ENCODE measurements at places on chromosomes 12 and 14.

DNA sequence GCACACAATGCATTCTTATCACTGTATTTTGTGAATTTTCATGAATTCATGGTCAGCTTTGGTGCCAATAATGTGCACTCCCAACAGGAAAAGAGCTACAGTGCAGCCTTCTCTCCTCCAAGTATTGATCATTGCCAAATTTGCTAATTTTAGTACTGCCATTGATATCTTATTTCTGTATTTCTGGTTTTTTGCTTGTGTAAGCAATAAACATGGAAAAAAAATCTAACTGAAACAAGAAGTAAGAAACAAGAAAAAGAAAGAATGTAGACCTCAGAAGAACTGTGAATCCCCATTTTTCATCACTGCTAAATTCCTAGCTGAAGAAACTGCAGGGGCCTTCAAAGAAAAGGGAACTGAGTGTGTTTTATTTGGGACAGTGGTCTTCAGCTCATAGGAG lies 161.2 kb downstream of the METTL25 start:
- no peak for DNase-seq

DNA sequence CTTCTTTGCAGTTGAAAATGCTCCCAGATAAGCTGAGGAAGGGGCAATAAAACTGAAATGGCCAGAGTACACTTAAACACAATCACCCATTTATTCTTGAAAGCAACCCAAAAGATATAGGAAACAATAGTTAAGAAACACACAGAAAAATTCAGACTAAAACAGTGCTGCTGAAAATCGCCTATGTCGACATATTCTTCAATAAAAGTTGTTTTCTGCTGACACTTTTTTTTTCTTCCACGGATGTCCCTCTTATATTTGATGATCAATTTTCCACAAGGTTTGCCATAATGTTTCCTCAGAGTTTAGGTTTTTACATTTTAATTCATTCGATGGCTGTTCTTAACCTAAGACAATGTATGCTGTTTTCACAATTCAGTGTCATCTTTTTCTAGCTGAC lies 74.2 kb downstream of the TPH2 start:
- no peak for DNase-seq

DNA sequence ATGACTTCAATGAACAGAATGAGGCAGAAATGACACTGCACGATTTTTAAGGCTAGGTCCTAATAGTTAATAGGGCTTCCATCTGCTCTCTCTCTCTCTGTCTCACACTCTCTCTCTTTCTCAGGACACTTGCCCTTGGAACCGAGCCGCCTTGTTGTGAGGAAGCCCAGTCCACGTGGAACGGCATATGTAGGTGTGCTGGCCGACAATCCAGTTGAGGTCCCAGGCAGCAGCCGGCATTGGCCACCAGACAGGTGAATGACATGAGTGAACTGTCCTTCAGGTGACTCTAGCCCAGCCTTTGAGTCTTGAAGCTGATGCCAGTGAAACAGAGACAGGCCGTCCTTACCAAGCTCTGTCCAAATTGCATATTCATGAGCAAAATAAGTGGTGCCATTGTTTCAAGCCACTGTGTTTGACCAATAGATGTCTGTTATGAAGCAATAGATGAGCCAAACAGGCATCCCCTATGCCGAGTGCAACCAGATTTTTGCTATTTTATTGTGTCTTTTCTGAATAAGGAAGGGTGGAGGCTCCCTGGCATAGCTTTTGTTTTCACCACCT lies 217.5 kb upstream of the LHX5 start:
- no peak for DNase-seq

DNA sequence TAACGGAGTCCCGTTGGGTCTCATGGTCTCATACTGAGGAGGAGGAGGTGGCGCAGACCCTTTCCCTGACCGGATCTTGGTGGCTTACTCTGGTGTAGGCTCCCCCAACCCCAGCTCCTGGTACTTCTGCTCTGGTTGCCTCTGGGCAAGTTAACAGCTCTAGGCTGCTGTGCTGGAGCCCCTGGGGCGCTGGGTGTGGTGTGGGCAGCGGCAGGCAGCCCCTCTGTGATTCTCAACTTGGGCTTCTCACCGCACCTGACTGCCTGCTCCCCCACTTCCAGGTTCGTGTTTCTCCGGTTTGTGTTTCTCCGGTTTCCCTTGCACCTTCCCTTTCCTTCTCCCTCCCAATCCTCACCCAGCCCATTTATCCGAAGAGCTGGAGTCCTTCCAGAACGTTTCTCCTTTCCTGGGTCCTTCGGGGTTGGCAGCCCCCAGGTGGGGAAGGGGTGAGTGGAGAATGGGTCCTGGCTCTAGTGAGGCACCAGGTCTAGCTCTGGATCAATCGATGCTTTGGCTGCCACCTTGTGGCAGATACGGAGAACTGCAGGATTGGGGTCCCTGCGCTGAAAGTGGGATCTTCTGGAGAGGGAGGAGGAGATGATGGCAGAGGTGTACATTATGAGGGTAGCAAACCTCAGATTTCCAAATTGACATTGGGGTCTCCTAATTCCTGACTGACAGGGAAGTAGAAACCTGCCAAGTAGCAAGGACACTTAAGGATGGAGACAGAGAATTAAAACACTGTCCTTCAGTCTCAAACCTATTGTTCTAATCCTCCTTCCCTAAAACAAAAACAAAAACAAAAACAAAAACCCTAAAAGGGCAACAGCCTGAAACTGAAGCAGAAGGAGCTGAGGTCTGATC lies 8.3 kb downstream of the CISTR start:
- no peak for DNase-seq

DNA sequence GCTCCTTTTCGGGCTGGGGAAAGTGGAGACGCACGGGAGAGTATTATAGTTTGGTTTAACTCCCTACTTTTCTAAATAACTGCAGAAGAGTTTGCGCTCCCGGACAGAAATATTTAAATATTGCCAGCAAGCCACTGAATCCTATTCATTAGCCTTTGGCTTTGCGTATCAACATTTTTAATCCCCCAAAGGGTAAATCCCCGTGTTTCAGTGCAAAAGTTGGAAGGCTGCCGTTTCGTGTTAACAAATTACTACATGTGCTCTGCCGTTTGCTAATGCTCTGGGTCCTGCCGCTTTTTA lies 372 bp upstream of the DPF3 start:
- no peak for DNase-seq

DNA sequence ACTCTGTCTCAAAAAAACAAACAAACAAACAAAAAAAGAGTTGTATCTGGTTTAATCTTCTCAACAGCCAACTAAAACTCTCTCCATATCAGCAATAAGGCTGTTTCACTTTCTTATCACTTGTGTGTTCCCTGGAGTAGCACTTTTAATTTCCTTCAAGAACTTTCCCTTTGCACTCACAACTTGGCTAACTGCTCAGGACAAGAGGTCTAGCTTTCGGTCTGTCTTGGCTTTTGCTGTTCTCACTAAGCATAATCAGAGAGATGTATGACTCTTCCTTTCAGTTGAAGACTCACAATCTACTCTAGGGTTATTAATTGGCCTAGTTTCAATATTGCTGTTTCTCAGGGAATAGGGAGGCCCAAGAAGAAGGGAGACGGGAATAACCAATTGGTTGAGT lies 12.3 kb downstream of the NEMP1 start:
- DNase-seq, result no peak

DNA sequence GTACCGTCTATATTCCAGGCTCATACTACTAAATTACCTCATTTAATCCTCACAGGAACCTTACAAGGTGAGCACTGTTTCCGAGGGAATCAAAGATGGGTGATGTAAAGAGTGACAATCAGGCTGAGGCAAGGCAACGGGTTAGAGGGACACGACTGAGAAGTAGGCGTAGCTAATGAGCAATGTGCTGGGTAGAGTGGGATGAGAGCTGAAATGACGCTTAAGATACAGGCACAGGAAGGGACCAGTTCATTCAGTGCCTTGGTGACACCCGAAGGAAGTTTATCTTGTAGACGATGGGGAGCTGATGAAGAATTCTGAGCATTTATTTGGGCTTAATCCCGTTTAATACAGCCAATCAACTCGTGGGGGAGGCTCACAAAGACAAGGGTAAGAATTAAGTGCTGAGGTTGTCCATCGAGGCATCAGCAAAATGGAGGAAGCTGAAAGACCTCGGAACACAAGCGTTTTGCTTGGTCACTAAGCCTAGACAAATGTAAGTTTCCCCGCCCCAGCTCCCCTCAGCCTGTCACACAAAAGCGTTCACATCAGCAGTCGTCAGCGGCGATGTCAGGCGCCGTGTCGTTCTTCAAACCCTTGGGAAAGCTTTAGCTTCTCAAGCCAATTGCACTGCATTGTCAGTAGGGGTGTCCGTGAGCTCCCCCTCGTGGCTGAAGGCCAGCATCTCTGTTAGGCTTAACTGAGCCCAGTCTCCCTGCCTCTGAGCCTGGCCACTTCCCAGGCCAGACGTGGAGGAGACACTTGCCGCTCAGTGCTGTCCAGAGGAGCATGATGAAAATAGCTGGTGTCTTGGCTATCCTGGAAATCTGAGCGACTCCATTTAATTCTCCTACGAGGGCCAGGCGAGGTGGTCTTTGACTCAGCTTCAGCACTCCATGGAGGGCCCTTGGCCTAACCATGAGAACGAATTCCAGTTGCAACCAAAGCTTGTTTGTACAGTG lies 288.5 kb upstream of the G2E3 start:
- peak; percentile 71 for DNase-seq

- DNase-seq, result no peak
Measured at GRCh38 chr12:2323532-2324255, 270.9 kb downstream of the CACNA1C start.

DNA sequence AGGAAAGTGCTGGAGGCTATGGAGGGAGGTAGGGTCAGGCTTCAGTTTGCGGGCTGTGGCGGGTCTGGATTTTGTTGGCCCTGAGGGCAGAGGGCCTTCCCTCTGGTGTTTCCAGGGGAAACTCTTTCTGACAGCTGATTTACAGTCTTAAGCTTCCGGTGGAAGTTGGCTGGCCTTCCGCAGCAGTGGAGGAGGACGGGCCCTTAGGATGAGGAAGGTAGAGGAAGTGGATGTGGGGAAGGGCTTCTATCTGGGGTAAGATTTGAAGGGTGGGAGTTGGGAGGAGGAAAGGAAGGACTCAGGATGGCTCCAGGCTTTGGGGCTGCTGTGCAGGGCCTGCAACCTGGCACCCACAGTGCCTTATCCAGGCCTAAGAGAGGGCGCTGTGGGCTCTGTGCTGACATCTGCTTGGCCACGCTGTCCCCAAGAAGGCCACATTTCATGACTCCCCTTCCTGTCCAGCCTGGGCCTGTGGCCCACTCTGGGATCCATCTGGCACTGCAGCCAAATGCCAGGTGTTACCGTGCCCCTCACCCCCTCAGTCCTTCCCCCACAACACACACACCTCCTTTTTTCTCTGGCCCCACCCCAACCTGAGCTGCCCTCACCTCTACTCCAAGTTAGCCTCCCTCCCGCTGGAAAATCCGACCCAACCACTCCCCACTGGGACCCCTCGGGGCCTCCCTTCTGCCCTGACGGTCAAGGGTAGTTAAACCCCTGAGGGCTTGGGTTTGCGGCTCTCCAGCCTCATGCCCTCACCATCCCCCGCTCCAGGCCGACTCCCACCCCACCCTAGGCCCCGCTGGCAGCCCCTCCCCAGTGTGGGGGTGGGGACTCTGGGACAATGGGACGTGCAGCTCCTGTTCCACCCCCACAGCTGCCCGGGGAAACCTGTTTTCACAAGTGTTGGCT lies 7.7 kb upstream of the PPP1R13B start:
- no peak for DNase-seq

- no peak for DNase-seq
Measured at GRCh38 chr14:97033556-97034081, 236.4 kb downstream of the VRK1 start.

DNA sequence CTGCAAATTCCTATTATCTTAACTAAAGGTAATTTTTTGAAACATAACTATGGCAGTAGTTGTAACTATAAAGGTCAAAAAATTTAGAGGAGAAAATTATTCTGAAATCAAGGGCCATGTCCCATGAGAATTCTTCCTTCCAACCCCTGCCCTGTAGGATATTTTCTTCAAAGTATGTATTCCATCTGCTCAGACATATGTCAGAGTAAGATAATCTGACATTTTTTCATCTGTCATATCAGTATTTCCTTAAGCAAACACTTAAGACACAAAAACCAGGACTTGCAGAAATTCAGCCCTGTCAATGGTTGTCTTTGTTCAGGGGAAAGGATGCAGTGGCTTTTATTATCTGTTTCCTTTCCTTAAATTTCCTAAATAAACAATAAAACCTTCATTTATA lies 36.3 kb downstream of the ACSS3 start:
- DNase-seq, result no peak

DNA sequence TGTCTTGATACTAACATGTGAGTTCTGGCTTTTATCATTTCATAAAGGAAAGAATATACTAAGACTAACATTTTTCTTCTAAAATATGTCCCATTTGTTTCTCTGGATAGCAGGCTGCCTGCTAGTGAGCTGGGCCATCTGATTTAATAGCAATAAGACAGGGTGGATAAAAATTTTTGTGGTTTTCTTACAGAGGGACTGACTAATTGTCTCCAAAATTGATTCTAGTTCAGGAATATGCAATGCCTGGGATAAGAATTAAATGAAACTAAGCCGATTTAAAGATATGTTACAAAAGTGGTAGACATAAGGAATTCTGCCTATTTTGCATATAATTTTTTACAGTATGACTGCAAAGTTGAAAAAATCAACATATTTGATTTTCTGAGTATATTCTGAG lies 252.9 kb upstream of the NAV3 start:
- DNase-seq, result no peak

DNA sequence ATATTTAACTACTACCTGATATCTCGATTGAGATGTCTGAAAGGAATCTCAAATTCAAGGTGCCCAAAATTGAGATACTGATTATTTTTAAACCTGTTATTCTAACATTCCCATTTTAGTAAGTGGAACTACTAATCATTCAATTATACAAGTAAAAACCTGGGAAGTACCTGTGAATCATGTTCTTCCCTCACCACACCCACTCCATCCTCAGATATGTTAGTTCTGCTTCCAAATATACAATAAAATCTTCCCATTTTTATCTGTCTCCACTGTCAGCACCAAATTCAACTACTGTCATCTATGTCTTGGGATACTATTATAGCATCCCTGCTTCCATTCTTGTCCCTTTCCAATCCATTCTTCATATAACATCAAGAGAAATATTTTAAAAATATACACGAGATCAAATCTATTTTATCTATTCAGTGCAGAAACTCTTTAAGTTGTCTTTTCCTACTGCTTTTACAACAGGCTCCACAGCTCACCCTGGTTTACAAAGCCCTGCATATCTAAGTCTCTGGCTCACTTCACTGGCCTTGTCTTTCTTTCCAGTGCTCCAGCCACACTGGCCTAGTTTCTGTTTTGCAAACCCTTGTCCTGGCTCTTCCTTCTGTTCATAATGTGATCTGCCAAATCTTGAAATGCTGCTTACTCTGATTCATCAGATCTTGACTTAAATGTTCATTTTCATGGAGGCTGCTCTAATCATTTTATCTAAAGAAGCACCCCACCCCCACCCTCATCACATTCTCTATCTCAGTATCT lies 122.3 kb downstream of the PTPRR start:
- no peak for DNase-seq

GRCh38 chr12:38664661-38665269 lies 240.6 kb downstream of the CPNE8 start:
- DNase-seq, result no peak

All from substantia nigra (tissue), 51 donors.